ENCODE measurements at places on chromosomes 1 and 21. TPM values are rescaled to one million over a fixed set of nuclear protein-coding genes. Genes with fewer than 3 reads are reported as not detected.
A peak's percentile ranks its signal among the peaks of the same experiment; 100 is the strongest.

DNA sequence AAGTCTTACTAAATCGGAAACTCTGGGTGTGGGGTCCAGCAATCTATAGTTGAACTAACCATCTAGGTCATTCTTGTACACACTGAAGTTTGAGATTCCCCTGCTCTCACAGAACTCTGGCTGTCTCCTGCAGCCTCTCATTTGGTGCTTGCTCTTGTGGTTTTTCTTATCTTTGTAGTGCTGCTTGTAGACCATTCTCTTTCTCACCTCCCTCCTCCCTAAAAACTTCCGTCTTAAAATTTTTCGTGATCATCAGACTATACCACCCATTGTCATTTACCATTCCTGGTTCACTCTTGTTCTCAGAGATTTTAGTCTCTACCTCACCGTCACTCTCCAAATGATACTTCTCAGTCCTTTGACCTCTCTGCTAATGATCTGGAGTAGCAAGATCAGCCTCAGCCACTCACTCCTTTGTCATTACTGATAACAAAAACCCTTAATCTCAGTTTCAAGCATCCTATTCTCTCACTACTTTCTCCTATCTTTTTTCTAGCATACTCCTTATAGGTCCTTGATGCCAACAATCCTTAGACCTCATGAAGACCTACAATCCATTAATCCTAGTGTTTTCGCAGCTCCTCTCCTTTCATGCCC lies 13.0 kb upstream of the EPHX4 start:
- no peak for DNase-seq

The MYBPH gene
- total RNA-seq, result 62.2 TPM

- no peak for DNase-seq
Observed at GRCh38 chr1:246300626-246301549, 206.2 kb downstream of the SMYD3 start.

The TAL1 gene
- total RNA-seq, result not detected

The RGS13 gene
- total RNA-seq, result 176 TPM

The PSEN2 gene
- not detected for total RNA-seq

DNA sequence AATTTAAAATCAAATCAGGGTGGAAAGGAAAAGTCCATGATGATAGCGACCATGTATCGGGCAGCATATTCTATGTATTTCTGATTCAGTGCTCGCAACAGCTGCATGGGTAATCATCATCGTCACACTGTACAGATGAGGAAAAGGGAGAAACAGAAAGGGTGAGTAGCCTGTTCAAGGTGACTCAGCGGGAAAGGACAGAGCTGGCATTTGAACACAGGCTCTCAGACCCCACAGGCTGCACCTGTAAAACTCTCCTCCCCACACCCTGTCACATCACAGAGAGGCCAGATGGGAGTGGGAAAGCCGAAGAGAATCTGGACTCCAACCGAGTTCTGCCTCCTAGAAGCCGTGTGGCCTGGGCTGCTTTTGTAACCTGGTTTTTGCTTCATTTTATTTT lies 14.0 kb downstream of the RUNX1 start:
- DNase-seq, result no peak

The TCHHL1 gene
- not detected for total RNA-seq

- DNase-seq, result no peak
Observed at GRCh38 chr1:230149751-230150584, 82.9 kb downstream of the GALNT2 start.

DNA sequence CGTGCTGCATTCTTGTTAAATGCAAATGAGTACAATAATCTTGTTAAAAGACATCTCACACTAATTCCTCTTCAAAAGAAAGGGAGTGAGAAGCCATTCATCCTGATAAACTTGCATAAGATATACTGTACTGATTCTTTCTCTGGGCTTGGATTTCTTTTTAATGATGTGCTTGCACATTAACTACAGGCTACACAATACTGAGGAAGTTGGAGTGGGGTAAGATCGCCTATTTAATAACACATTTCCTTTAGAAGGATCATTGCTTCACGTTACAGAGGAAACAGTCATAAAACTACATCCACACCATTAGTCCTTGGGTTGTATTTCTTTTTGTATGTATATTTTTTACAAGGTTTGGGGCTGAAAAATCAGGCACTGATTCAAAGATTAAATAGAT lies 36.6 kb downstream of the NRIP1 start:
- no peak for DNase-seq

GRCh38 chr1:109995536-109995935 lies 11.0 kb downstream of the AHCYL1 start:
- no peak for DNase-seq

GRCh38 chr21:28445141-28445830 lies 547.4 kb downstream of the LTN1 start:
- DNase-seq, result no peak

GRCh38 chr1:1150100-1150499 lies 23.6 kb upstream of the TTLL10 start:
- no peak for DNase-seq

- DNase-seq, result no peak
Observed at GRCh38 chr1:86695400-86695799, 9.0 kb upstream of the SH3GLB1 start.

- peak; percentile 54 for DNase-seq
Observed at GRCh38 chr1:225877580-225877979, 4.6 kb downstream of the TMEM63A start.

The CLCA4 gene
- total RNA-seq, result not detected

DNA sequence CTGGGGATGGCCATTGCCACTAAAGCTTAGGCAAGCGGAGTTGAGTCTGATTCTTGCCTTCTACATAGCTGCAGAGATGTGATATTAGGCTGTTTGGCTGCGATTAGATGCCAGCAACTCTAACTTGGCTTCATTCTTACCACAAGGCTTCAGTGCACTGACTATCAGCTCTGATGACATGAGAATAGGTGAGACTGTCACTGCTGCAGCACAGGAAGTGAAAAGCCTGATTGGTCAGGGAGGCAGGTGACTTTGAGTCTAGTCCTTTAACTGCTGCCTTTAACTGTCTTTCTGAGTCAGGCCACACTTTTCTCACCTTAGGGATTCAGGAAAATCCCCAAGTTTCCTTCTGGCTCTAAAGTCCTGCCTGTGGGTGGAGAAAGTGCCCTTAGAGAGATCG lies 14.1 kb upstream of the PLXNA2 start:
- DNase-seq, result no peak

The PLPPR5 gene
- total RNA-seq, result not detected

The WDR77 gene
- 59.7 TPM for total RNA-seq

DNA sequence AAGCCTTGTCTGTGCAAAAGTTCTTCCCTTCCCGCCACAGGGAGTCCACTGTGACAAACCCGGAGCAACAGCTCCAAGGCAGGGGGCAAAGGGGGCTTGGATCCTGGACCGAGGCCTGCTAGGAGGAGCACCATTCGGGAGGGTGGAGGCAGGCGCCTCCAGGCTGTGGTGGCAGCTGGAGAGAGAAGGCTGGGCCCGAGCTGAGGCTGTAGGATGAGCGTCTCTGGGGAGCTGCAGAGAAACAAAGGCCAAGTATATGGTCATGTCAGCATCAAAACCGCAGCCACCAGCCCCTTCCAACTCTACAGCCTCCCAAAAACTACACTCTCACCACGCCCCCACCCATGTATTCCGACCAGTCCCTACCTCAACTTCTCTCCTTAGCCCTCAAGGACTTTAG lies 579 bp downstream of the SH3BP5L start:
- DNase-seq, result no peak

The NEK7 gene
- total RNA-seq, result 36.7 TPM

The AVPR1B gene
- not detected for total RNA-seq

DNA sequence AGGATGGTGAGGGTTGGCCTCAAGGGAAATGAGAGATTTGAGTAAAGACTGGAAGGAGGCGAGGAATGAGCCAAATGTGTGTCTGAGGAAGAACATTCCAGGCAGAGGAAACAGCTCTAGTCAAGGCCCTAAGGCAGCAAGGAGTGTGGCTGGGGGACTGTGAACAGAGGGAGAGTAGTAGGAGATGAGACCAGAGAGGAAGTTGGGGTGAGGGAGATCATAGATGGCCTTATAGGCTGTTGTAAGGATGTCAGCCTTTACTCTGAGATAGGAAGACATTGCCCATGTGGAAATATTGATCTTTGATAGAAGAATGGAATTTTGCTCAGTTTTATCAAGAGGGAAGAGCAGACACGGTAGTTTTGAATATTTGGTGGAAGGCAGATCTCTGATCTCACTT lies 55.2 kb upstream of the ARTN start:
- DNase-seq, result no peak

The DCAF8 gene
- total RNA-seq, result 132 TPM

The DCLRE1B gene
- total RNA-seq, result 7.6 TPM

DNA sequence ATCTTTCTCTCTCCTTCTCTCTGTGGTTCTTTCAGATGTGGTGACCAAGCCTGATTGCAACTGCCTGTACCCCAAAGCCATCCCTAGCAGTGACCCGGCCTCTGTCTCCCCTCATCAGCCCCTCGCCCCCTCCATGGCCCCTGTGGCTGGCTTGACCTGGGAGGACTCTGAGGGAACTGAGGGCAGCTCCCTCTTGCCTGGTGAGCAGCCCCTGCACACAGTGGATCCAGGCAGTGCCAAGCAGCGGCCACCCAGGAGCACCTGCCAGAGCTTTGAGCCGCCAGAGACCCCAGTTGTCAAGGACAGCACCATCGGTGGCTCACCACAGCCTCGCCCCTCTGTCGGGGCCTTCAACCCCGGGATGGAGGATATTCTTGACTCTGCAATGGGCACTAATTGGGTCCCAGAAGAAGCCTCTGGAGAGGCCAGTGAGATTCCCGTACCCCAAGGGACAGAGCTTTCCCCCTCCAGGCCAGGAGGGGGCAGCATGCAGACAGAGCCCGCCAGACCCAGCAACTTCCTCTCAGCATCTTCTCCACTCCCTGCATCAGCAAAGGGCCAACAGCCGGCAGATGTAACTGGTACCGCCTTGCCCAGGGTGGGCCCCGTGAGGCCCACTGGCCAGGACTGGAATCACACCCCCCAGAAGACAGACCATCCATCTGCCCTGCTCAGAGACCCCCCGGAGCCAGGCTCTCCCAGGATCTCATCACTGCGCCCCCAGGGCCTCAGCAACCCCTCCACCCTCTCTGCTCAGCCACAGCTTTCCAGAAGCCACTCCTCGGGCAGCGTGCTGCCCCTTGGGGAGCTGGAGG lies 12.7 kb downstream of the CSF1 start:
- DNase-seq, result peak; percentile 80

The TMPRSS2 gene
- total RNA-seq, result not detected

DNA sequence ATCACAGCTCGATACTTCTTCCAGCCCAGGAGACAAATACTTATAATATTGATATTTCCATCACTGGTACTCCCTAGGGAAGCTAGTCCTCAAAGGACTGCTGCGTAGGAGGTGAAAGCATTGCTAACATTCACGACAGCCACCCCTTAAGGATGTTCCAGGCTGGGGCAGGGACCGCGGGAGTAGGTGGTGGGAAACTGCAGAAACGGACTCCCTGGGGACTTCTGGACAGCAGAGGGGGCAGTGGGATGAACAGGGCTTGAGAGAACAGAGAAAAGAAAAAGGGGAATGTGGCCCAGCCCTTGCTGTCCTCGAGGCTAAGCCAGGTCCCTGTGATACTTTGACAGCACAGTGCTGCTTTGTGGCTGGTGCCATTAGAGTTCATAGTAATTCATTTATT lies 108.0 kb downstream of the HMGB4 start:
- no peak for DNase-seq

DNA sequence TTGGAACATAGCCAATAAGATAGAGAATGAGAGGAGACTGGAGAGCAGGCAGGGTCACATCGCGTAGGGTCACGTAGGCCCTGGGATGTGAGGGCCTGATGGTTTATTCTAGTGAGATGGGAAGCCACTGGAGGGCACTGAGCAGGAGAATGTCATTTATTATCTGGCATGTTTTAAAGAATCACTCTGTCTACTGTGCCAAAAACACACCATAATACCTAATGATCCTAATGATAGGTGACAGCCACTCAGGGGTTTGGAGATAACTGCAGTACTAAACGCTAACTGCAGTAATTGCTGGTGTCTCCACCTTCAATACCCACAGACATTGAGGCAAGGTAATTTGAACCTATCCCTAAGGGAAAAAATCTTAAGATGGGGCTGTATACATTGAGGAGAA lies 185.4 kb downstream of the TTLL7 start:
- DNase-seq, result no peak

- DNase-seq, result no peak
Observed at GRCh38 chr1:209707308-209707707, 2.7 kb downstream of the HSD11B1 start.

DNA sequence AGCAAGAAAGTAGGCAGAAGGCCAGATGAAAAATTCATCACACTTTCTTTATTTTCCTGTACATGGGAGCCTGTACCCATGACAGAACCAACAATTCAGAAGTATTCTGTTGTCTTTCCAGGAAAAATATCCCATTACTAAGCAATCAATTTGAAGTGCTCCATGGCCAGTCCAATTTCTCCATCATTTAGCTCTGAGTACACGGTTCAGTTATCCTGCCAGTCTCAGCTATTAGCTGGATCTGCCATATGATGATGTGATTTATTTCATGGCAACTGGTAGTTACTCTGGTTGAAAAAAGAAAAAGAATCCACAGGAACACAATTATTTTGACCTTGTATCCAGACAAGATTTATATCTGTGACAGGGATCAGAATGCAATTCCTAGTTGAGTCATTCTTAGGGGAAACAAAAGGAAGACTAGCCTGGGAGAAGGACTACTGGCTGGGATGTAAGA lies 70.6 kb upstream of the GORAB start:
- no peak for DNase-seq

GRCh38 chr1:17731460-17731859 lies 23.7 kb upstream of the ACTL8 start:
- DNase-seq, result no peak

GRCh38 chr1:11245248-11245647 lies 17.1 kb downstream of the MTOR start:
- no peak for DNase-seq

DNA sequence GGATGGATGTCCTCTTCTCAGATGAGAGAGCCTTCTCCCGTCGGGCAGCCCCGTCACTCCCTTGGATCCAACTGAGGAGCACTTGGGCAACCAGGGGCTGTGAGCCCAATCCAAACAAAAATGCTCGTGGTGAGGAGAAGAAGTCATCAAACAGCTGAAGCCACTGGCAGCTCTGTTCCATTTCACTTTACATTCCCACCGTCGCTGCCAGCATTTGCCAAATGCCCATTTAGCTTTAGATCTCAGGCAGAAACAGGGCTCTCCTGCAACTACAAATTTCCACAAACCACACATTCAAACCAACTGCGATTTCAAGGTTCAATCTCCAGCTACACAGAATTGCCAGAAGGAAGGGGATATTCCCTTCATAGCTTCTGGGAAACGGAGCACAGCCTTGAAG lies 634.6 kb downstream of the SMYD3 start:
- no peak for DNase-seq

All from Karpas-422 (cell line).